ENCODE measurements at places on chromosomes 13 and 19. TPM values are rescaled to one million over a fixed set of nuclear protein-coding genes. Genes with fewer than 3 reads are reported as not detected.

- peak; percentile 70 for DNase-seq
Observed at GRCh38 chr13:112998521-112999280, 29.7 kb downstream of the MCF2L start.

DNA sequence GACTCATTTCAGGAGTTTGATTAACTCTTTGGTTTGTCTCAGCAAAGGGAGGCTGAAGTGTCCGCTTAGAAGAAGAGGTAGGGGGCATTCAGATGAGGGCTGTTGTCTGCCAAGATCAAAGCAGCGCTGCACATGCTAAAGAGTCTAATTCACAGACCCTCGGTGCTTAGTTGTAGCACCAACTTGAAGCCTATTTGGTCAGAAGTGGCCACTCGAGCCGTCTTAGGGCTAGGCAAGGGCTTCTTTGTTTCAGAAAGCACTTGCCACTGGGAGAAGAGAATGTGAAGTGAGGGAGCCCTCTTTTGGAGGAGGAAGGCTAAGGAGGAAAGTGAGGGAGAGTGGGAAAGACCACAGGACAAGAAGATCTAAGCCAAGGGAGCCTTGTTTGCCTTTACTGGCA, 313.4 kb upstream of the TMTC4 start:
- DNase-seq = no peak

Gene ACER1
- total RNA-seq = 0.88 TPM

GRCh38 chr13:94712812-94713560, 641 bp upstream of the SOX21 start:
- DNase-seq = no peak

Gene C19orf44
- total RNA-seq = 2.4 TPM

DNA sequence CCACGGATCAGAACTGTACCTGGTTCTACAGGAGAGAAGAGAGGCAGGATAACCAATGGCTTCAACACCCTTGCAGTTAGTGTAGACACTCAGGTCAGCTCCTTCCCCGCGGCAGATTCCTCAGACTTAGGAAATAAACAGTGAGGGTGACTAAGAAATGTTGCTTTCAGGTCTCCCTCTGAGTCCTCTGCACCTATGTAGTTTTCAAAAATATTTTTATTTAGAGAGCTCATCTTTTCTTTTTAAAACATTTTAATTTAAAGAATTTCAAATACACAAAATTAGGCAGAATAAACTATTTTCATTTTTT, 195.2 kb downstream of the KLF12 start:
- DNase-seq = no peak

Gene ZSCAN22
- 2.4 TPM for total RNA-seq

GRCh38 chr19:13101590-13102415, 855 bp downstream of the LYL1 start:
- no peak for DNase-seq

Gene NOVA2
- 2.0 TPM for total RNA-seq

GRCh38 chr13:105139380-105140285, 1395.8 kb downstream of the EFNB2 start:
- peak; percentile 44 for DNase-seq

DNA sequence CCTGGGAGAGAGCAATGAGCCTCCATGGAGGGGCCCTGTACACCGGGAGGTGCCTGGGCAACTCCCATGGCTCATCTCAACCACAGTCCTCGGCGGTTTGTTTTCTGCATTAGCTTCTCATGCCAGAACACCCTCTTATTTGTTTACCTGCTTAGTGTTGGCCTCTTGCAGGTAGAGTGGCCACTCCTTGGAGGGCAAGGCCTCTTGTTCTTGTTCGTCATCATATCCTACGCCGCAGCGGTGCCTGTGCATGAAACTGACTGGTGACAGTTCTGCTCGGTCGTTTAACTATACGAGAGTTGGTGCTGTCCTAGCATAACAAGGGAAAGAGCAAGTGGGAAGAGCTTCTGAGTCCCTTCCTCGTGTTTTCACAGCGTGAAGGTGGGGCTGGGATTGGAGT, 40.5 kb upstream of the RNF113B start:
- no peak for DNase-seq

DNA sequence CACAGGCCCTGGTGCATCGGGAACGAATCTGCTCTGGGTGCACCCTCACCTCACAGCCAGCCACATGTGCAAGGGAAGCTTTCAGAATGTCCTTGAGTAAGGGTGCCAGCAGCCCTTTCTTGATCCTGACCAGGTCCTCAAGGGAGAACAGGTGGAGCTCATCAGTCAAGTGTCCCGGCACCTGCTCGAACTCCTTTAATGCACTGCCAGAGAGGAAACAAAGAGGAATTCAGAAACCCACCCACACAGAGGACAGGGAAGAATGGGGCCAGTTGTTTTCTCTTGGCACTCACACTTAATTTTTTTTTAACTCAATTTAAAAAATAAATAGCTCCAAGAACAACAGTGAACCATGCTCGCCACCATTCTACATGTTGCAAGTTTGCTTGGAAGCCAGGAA, 41.7 kb downstream of the RUBCNL start:
- no peak for DNase-seq

DNA sequence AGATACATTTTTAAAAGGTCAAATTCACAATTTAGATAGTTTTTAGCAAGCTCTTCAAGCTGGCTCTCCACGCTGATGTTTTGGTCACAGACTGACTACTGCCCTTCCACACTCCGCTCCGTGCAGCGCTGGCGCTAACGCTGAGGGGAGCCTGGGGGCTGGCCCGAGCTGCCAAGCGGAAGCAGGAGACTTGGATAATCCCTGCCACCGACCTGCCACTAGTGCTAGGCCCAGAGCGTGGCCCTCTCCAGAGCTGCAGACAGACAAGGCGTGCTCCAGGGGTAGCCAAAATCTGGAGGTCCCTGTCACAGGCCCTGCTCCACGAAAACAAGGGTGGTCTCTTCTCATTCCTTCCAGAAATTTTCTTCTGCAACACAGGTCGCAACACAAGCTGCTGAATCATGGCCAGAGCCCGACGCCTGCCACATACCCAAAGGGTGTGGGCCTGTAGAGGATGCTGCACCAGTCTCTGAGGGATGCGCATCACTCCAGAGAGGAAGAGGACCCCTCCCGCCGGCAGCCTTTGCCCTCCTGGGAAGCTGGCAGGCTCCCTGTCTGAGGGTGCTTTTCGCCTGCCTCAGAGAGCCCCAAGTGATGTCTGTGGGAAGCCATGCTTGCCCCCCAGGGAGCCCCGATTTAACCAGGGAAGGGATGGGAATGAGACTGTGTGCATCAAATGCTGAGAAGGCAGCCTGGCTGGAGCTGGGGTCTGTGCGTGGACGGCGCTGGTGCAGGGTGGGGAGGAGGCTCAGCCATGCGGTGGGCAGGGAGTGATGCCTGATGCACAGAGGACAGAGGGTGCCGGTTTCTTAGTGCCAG, 21.6 kb downstream of the CAPS start:
- no peak for DNase-seq

Gene HSD17B14
- 15.7 TPM for total RNA-seq

Gene RASAL3
- 1.9 TPM for total RNA-seq

DNA sequence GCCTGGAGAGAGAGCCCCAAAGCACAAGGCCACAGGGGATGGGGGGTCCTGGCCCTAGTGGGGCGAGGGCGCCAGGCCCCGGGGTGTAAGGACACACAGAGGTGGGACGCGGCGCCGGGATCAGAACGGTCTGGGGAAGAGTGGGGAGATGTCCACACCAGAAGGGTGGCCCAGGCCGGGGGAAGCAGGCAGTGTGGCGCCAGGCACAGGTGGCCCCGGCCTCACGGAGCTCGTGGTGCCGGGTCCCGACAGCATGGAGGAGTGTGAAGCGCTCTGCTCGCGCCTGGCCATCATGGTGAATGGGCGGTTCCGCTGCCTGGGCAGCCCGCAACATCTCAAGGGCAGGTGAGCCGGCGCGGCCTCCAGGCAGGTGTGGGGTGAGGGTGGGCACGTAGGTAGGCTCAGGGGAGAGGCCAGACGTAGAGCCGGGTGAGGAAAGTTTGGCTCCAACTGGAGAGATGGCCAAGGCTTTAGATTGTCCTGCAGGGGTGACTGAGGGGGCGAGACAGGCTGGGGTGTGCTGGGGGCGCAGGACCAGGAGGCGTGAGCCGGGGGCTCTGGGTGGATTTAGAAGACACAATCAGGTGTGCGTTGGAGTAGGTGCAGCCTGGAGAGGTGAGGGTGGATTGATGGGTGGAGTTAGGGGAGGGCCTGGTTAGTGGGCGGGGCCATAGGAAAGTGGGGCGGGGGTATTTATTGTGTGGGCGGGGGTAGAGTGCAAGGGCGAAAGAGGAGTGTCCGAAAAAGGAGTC, 2.9 kb upstream of the ARHGAP45 start:
- DNase-seq = no peak

GRCh38 chr19:38670921-38671398, 23.5 kb downstream of the ACTN4 start:
- no peak for DNase-seq

DNA sequence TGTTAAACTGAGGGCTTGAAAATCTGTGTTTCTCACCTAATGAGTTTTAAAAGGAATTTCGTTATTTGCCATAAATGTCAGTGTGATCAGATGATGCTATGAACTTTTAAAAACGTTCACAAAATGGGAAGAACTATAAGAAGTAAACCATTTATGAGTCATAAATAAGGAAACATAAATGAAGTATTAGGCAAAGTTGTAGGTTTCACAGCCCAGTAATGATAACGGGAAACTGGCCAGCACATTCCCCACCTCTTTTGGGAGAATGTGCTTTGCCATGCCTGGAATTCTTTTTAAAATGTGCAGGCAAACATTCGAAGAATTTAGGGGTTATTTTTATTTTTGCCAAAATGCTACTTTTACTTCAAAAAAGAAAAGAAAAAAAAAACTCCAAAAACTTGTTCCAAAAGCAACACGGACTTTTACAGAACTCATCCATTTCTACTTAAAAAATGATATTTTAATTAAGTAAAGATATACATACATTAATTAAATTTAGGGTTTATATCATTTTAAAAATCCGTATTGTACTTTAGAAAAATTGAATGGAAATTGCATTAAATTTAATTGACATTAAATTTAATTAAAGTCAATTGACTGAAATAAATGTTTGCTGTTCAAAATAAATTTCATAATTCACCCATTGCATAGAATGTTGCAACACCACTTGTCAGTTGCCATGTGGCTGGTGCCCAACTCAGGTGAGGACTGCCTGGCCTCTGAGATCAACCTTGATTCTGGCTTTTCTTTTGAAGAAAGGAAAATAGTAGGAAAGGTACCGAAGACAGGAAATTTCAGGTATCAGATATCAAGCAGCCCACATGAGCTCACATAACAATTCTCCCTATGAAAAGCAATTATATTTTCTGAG, 1198.5 kb downstream of the EFNB2 start:
- peak; percentile 45 for DNase-seq

Gene ERICH6B
- not detected for total RNA-seq

GRCh38 chr13:48476215-48476614, 56.7 kb downstream of the RCBTB2 start:
- no peak for DNase-seq

GRCh38 chr19:15452111-15453047, 2.6 kb upstream of the WIZ start:
- peak; percentile 93 for DNase-seq

Gene RDH8
- not detected for total RNA-seq

DNA sequence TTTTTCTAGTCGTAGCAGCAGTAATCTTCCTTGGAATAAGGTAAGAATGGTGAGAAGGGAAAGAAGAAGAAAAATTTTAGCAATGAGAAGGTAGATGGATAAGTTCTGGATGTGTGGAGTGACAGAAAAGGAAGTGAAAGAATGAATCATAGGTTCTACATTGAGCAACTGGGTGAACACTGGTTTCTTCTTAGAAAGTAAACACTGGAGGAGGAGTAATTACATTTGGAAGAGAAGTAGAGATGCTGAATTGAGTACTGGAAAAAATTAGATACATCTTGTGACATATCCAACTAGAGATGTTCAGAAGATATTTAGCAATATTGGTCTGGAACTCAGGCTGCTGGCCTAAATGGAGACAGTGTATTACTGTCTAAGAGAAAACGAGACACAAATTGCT, 148.5 kb downstream of the GPC5 start:
- DNase-seq = no peak

DNA sequence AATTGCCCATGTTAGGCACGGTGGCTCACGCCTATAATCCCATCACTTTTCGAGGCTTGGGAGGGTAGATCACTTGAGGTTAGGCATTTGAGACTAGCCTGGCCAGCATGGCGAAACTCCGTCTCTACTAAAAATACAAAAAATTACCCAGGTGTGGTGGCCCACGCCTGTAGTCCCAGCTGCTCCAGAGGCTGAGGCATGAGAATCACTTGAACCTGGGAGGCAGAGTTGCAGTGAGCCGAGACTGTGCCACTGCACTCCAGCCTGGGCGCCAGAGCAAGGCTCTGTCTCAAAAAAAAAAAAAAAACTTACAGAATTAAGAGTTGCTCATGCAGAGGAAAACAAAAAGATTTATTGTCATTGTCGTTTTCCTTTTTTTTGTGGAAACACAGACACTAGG, 3.4 kb upstream of the PSMC4 start:
- no peak for DNase-seq

- no peak for DNase-seq
Observed at GRCh38 chr13:23993680-23993985, 96.3 kb upstream of the C1QTNF9B start.

Gene TRAPPC5
- total RNA-seq = 53.7 TPM

GRCh38 chr19:51257471-51257870, 6.6 kb downstream of the SIGLECL1 start:
- no peak for DNase-seq

Gene ATP7B
- total RNA-seq = 32.2 TPM

DNA sequence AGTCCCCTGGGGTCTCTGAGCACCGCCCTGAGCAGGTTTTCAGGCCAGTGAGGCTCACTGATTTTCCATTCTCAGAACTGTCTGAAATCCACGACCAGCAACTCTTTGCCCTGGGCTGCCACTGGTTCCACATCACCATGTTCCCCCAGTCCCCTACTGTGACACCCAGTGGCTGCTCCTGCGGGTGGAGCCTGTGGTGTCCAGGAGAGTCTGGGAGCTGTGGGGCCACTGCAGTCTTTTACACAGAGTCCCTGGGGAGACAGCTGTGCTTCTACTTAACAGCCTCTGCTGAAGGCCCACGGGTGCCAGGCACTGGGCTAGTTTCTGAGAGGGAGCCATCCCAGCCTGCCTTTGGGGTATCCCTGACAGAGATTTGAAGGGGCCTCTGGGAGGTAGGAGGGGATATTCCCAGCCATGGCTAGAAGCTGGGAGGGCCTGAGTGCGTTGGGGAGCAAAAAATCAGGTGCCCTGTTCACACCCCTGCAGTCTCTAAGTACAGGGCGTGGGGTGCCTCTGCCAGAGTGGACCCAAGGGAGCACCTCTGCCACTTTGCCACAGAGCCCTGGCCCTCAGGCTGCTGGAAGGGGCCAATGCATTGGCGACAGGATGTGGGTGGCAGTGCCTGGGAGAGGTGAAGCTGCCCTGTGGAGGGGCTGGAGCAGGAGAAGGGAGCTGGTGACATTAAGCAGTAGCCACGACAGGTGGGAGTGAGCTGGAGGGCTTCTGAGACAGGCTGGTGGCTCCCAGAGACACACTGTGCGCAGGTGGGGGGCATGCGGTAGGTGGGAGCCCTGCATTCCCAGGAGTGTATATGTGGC, 200.2 kb upstream of the ZNF536 start:
- no peak for DNase-seq

- no peak for DNase-seq
Observed at GRCh38 chr13:57063007-57063406, 77.7 kb upstream of the PRR20A start.

DNA sequence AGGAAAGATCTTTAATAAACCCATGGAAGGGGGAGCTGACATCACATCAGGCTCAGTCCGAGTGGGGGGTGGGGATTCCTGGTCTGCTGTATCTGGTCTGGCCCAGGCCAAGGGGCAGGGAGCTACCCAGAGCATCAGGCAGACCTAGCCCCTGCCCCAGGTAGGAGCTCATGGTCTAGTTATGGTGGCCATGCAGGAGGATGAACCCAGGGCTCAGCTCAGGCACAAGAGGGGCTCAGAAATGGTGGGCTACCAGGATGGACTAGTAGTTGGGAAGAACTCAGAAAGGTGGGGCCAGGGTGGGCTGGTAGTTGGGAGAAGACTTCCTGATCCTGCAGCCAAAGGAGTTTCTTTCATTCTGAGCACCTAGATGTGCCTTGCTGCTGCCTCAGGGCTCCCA, 14.3 kb downstream of the VSTM2B start:
- no peak for DNase-seq
